ENCODE measurements at places on chromosomes 1 and 21.
A peak's percentile ranks its signal among the peaks of the same experiment; 100 is the strongest.

- DNase-seq, result no peak
Observed at GRCh38 chr1:195697130-195697529, 911.1 kb downstream of the KCNT2 start.

GRCh38 chr21:44333509-44334328 lies 5.5 kb downstream of the CFAP410 start:
- DNase-seq, result no peak

- no peak for DNase-seq
Observed at GRCh38 chr1:87916965-87917364, 588.3 kb downstream of the LMO4 start.

- DNase-seq, result no peak
Observed at GRCh38 chr21:36425286-36425685, 40.1 kb downstream of the CHAF1B start.

GRCh38 chr1:155487541-155487940 lies 75.1 kb downstream of the ASH1L start:
- no peak for DNase-seq

DNA sequence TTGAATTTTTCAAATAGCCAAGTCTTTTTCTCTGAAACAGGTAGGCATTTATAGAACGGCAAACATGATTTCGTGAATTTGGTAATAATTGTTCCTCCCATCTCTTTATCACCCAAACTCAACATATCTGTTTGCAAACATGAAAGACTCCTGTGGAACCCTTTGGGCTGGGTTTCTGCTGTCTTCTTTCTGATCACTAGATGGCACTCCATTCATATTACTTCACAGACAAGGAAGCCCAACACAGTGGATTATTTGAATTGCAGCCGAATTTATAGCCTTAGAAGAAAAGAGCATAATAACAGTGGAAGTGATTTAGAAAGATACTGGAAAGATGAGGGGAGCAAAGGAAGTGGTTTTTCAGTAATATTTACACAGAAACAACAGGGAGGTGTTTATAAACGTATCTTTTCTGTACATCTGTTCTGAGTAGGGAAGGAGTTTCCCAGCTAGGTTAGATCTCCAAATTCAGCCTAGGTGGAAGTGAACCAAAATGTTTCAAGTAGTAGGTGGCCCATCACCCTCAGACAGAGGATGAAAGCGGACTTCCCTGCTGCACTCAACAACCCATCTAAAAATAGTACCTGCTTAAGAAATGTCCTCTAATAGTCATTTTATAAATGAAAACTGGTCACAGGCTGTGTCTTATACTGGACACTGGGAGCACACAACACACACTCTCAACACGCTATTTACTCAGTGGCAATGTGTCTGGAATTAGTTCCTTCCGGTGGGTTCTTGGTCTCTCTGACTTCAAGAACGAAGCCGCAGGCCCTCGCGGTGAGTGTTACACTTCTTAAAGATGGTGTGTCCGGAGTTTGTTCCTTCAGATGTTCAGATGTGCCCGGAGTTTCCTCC lies 67.6 kb downstream of the MAP3K21 start:
- peak; percentile 72 for DNase-seq

DNA sequence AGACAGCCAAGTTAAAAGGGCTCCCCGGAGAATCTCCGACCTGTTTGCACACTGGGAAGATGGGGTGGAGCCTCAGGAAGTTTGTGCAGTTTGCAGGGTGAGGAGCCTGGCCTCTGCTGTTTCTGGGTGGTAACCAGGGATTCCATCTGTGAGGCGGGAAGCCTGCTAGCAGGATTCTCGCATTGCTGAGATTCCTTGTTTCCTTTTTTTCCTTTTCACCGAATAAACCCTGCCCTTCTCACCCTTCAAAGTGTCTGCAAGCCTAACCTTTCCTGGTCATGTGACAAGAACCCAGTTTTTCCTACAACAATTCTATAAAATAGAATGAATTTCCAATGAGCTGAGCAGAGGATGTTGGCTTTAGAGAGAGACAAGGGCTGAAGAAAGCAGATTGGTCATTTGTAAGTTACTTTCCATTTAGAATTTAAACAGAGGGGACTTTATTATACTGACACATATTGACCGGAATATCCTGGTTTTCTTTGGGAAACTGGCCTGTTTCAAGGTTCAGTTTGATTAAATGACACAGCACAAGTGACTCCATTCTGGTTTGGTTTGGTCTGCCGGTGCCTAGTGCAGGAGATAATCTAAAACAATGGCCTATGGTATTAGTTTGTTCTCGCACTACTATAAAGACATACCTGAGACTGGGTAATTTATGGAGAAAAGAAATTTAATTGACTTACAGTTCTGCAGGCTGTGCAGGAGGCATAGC lies 48.7 kb upstream of the DNAH14 start:
- no peak for DNase-seq

DNA sequence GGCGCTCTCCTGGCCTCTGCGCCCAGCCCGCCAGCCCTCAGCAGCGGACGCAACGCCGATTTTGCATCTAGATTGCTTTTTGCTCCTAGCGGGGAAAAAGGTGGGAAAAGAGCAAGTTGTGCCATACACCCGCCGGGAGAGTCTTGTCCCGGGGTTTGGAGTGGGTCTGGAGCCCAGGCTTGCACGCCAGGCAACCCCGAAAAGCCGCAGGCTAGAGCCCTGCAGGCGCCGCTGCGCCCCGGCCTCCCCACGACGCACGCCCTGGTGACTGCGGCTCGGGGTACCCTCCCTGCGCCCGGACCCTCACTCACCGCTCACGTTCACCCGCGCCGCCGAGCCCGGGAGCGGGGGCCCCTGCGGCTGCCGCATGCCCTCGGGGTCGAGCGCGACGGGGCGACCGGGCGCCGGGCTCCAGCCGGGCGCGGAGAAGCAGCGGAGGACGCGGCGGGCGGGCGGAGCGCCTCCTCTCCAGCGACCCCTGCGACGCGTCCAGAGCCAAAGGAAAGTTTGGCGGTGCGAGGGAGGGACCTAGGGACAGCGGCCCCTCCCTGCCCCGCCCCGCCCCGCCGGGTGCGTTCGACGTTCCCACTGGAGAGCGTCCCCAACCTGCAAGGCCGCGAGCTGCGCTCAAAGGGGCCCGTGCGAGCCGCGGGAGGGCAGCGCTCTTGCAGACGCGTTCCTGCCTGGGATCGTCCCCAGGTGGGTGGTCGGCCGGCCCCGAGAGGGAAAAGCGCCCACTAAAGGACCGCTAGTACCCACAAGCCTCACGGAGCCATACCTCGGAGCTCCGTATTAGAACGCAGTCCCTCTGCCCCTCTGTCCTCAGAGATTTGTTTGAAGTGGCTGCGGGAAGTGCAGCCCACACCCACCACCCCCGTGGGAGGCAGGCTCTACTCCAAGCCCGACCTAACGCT lies at the start of gene LPAR3:
LPAR3 (minus strand) TSS at position 502 of the 914 bp plus-strand sequence. CDS start 27,086 bp downstream, outside the sequence.
- no peak for DNase-seq

GRCh38 chr1:189678779-189679178 lies 798.9 kb downstream of the BRINP3 start:
- no peak for DNase-seq

DNA sequence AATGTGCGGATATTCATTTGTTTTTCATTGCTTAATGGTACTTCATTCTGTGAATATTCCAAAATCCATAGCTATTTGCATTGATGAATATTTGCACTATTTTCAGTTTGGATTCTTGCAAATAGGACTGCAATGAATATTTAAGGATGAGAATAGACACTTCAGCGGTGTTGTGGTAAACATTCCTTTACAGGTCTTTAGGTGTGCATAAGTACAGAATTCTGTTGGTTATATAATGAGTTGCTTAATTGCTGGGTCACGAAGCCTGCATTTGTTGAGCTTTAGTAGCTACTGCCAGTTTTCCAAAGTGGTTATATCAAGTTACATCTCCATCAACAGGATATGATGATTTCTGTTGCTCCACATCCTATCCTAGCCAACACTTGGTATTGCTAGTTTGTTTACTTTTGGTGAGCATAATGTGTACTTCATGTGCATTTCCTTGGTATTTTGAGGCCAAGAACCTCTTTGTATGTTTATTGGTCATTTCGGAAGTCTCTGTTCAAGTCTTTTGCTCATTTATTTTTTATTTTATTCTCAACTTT lies 64.2 kb upstream of the CYYR1 start:
- DNase-seq, result no peak

GRCh38 chr1:64823691-64824476 lies 79.0 kb downstream of the RAVER2 start:
- peak; percentile 66 for DNase-seq

Measured in LoVo (cell line).